Right atrium auricular region (tissue), 2 donors: ENCODE measurements at places on chromosomes 7 and 10. TPM values are rescaled to one million over a fixed set of nuclear protein-coding genes. Genes with fewer than 3 reads are reported as not detected.

GRCh38 chr7:150329331-150330120 is 6.2 kb upstream of the ACTR3C start:
- no peak for DNase-seq

DNA sequence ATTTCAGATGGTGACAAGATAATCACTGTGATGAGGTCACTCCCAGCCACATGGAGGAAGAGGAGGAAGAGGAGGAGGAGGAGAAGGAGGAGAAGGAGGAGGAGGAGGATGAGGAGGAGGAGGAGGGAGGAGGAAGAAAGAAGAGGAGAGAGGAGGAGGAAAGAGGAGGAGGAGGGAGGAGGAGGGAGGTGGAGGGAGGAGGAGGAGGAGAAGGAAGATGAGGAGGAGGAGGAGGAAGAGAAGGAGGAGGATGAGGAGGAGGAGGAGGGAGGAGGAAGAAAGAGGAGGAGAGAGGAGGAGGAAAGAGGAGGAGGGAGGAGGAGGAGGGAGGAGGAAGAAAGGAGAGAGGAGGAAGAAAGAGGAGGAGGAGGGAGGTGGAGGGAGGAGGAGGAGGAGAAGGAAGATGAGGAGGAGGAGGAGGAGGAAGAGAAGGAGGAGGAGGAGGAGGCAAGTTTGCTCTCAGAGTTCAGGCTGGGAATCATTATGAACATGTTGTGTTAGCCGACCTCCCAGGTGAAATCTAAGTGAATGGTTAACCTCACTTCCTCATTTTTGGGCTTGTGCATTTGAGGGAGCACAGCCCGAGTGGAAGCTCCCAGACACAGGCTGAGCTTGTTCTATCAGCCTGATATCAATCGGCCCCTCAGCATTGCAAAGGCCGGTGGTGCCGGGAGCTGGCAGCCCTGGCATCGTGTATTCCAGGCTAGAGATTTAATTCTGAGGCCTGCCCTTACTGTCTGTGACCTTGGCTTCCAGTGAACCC is 236.2 kb upstream of the PITRM1 start:
- DNase-seq = no peak

GRCh38 chr10:5482016-5482415 is 17.4 kb downstream of the CALML5 start:
- DNase-seq = no peak

DNA sequence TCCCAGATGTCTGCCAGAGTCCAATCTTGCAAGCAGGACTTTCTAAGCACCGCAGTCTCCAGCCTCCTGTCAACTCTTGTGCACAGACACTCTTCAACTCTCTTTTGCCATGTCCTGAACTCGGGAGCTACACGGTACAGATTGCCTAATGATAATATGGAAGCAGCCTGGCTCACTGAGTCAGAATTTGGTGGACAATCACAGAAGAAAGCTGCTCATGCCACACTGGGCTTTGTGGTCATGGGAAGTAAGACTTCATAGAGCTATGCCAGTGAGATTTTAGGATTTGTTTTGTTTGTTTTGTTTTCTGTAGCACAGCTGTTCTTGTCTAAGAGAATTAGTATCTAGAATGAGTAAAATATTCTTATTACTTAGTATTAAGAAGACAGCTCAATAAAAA is 144.1 kb upstream of the PRSS58 start:
- no peak for DNase-seq

GRCh38 chr7:6172224-6172909 is 100.1 kb downstream of the CYTH3 start:
- DNase-seq = no peak

- no peak for DNase-seq
Measured at GRCh38 chr10:120105001-120105400, 212.5 kb downstream of the SEC23IP start.

GRCh38 chr7:81408728-81409127 is 361.1 kb downstream of the HGF start:
- no peak for DNase-seq

The VTI1A gene
- total RNA-seq = 21.0 TPM

The DGKI gene
- total RNA-seq = 4.4 TPM

The NOLC1 gene
- total RNA-seq = 47.8 TPM
